ENCODE measurements at places on chromosomes 1 and 21.
A peak's percentile ranks its signal among the peaks of the same experiment; 100 is the strongest.

GRCh38 chr21:28794371-28794851, 198.3 kb downstream of the LTN1 start:
- DNase-seq: no peak

DNA sequence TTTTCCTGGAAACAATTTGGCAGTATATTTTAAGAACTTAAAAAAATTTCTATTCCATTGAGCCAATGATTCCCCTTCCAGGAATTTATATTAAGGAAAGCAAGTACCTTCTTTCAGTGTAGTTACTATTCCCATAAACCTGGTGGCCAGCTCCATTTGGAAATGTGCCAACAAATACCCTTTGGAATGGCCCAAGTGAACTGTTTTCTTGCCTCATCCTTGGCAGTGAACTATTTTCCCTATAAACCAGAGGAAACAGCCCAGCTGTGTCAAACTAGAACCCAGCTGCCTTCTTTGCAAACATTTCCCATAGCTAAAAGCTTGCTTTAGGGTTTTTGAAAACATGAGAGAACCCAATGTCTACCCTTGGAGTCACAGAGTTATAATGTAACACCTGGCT, 496.9 kb downstream of the NEGR1 start:
- DNase-seq: no peak

DNA sequence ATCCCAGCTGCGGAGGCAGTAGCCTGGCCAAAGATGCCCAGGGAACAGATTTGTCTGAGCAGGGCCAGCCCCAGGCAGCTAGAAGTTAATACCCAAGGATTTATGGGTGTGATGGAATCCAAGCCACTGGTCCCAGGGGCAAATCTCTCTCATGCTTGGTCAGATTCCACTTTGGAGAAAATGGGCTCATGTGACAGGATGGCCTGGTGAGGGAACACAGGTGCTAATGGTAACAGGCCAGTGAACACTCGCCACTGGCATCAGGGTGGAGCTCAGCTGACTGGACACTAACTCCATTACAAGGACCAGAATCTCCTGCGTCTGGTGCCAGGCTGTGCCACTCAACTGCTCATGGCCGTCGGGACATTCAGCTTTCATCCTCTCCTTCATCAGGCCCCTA, 12.0 kb downstream of the MDM4 start:
- no peak for DNase-seq

DNA sequence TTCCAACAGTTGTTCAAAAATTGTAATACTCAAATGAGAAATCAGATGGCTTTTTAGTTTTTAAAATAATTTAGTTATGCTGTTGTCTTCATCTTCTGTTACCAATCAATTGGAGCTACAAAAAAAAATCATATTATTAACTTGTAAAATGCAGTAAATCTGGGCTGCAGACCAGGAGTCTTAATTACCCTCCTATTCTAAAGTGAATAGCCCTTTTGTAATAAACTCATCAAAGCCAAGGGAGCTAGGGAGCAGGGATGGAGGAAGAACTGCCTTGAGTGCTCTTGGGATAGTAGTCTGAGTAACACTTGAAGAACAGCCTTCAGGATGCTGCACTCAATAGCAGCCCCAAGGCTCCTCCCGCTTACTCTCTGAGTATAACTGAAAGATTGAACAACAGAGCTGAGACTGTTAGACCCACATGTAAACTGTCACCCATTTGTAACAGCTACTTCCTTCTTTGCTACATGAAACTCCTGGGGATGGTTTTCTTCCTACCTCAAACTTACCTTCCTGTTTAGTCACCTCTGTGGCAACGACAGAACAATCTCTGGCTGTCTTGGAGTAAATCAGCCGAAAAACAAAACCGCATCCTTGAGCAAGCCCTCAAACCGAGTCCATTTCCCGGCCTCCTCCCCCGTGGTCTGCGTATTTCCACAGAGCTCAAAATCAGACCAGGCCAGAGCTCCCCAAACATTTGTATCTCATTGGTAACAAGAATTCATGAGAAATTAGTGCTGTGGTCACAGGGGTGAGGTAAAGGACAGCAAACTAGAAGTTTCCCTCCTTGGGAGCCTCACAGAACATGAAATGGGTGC, 55.9 kb downstream of the CD58 start:
- DNase-seq: no peak

- DNase-seq: peak; percentile 44
Measured at GRCh38 chr1:5522531-5523145, 469.6 kb downstream of the NPHP4 start.

GRCh38 chr1:56535362-56535761, 44.0 kb downstream of the PLPP3 start:
- no peak for DNase-seq

GRCh38 chr1:243287652-243288051, 31.8 kb downstream of the SDCCAG8 start:
- no peak for DNase-seq

GRCh38 chr1:215986401-215986800, 419.3 kb downstream of the KCTD3 start:
- DNase-seq: no peak

DNA sequence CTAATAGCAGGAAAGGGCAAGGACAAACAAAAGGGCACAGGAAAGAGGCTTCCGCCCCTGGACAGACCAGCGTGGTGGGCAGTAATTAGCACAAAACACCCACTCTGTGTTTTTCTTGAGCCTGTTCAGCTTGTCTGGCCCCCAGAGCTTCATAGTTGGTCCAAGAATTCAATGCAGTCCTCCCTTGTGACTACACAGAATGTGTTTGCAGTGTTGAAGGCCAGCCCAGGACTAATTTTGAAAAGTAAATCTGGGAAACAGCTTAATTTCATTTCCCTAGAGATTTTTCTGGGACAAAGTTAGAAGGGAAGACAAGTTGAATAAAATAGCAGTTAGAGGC, 49.2 kb upstream of the LMO4 start:
- no peak for DNase-seq

DNA sequence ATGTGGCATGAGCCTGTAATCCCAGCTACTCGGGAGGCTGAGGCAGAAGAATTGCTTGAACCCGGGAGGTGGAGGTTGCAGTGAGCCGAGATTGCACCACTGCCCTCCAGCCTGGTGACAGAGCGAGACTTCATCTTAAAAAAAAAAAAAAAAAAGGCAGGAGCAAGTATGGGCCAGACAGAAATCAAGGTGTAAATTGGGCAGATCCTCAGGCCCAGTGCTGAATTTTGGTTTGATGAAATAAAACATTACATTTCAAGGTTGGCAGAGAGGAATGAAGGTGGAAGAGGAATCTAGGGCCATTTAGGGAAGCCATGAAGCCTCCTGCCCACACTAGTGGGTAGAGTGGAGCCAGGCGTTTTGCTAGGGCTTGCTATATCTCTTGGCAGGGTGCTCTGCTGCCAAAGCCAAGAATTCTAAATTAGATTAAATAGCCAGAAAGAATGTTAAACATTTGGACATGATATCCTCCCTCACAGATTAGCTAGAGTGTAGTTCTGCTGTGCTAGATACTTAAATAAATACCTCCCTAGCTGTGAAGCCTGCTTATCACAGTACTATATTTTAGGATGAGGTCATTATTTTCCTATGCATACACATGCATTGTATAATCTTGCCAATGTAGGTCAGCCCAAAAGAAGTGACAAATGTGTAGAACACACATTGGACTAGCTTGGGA, 16.6 kb upstream of the LGALS8 start:
- no peak for DNase-seq

GRCh38 chr1:154607106-154607608, 829 bp downstream of the ADAR start:
- no peak for DNase-seq

- DNase-seq: no peak
Measured at GRCh38 chr1:97986041-97987005, 65.5 kb upstream of the DPYD start.

- no peak for DNase-seq
Measured at GRCh38 chr21:46626536-46626935, 8.9 kb upstream of the PRMT2 start.

DNA sequence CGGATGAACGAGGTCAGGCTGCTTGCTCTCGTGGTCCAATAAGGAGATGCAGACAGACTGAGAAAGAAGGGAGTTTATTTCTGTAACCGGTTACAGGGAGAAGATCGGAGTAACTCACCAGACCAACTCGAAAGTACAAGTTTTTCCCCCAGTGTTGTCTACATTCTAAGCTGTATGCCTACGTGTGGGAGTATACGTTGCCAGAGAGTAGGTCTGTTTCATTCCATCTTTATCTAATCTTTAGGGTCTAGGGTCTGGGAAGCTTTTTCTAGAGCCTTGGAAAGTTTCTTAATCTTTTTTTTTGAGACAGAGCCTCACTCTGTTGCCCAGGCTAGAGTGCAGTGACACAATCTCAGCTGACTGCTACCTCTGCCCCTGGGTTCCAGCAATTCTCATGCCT, 4.7 kb upstream of the PADI1 start:
- no peak for DNase-seq
